ENCODE measurements at places on chromosomes 12 and 14.

GRCh38 chr12:129185855-129186254 is 332.6 kb downstream of the GLT1D1 start:
- no peak for DNase-seq

- DNase-seq: no peak
Observed at GRCh38 chr12:116624516-116624915, 65.3 kb downstream of the MAP1LC3B2 start.

DNA sequence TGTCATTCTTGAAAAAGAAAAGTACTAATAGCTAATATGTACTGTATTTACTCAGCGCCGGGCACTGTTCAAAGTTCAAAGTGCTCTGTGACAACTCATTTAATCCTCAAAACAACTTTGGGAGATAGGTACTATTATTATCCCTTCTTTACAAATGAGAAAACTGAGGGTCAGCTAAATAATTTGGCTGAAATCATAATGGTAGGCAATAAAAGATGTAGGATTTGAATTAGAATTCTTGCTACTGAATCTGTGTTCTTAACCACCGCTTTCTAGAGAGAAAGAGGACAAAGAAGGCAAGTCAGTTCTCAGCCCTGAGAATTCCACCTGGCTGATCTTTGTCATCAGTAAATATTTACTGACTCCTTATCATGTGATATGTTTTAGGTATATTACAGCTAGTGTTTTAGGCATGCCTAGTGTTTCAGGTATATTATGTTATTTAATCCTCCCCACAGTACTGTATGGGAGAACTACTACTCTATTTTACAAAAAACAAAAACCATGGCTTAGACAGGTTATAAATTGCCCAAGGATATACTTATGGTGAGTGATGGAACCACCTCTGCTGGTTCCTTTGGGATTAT is 205.7 kb upstream of the GZMB start:
- no peak for DNase-seq

DNA sequence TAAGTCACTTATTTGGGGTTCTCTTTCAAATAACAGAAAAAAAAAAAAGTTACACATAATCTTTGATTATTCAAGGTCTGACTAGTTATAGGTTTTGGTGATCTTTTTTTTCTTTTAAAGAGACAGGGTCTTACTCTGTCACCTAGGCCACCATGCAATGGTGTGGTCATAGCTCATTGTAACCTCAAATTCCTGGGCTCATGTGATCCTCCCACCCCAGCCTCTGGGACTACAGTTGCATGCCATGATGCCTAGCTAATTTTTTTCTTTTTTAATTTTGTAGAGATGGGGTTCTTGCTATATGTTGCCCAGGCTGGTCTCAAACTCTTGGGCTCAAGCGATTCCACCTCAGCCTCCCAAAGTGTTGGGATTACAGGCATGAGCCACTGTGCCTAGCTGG is 56.5 kb upstream of the CFL2 start:
- DNase-seq: no peak

DNA sequence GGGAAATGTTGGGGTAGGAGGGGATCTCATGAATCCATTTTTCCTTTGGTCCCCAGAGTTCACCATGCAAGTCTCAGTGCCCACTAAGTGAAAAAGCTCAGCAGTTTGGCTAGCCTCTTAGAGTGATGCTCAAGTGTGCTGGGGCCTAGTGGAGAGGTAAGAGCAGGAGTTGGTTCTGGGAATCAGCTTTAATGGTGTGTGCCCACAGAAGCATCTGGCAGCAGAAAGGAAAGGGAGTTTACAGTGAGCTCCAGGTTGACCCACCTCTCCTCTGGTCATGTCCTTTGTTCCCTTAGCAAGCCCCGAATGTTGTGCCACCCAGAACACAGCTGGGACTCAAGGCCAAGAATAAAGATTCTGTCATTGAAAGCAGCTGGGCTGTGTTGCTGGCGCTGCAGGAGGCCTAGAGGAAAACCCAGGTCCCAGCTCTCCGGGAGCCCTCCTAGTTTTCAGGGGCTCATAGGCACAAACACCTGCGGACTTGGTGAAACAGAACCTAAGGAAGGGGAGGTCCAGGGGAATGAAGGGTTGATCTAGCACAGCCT is 320.8 kb downstream of the ZFP36L1 start:
- DNase-seq: no peak

DNA sequence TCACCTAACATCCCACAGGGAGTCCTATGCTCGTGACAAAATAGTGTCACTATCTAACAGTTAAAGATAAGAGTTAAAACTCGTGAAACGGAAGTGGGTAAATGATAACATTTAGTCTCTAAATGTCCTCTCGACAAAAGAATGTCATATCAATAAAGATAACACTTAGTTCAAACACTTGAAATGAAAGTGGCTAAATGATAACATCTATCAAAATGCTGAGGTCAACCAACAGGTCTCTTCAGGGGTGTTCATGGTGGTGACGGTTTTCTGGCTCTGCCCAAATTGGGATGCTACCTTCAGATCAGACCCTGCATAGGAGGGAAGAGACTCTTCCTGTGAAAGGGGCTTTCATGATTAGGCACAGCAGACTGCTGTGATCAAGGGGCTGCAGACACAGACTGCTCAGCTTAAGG is 22.1 kb downstream of the IL26 start:
- DNase-seq: no peak

- no peak for DNase-seq
Observed at GRCh38 chr14:70955543-70956480, 48.6 kb downstream of the PCNX1 start.

DNA sequence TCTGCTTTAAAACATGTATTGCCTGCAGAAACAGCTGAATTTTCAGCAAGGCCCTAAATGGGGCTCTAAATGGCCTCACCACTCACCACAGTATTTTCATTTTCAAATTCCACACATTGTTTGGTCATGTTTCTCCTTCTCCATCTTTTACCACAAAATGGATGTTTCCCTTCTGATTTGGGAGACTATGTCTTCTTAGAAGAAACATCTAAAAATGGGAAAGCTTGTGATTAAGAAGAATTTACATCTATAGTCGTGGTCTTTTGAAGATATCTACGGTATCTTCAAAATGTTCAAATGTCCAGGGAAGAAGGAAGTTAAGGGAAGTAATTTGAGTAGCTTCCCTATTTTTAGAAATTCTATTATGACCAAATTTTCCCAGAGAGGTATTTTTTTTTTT is 20.7 kb upstream of the TUBA1C start:
- peak; percentile 63 for DNase-seq

Data from hepatic stellate cell (primary cell).